ENCODE measurements at places on chromosomes 5 and 9.
A peak's percentile ranks its signal among the peaks of the same experiment; 100 is the strongest.

DNA sequence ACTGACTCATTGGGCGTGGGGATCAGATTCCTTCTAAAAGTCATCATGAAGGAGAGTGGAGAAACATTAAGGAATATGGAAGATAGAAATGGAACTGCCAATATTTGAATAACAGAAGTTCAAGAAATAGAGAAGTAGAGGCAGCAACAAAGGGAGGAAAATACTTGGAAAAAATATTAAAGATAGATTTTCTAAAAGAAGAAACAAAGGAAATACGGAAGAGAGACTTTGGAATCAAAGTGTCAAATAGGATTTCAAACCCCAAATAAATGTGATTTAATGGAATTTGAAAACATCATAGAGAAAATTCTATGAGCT lies 605.1 kb upstream of the KLF4 start:
- DNase-seq = no peak

GRCh38 chr5:72630081-72630480 lies 122.9 kb upstream of the ZNF366 start:
- no peak for DNase-seq

- peak; percentile 81 for DNase-seq
Measured at GRCh38 chr9:114621975-114622609, 11.0 kb downstream of the TMEM268 start.

DNA sequence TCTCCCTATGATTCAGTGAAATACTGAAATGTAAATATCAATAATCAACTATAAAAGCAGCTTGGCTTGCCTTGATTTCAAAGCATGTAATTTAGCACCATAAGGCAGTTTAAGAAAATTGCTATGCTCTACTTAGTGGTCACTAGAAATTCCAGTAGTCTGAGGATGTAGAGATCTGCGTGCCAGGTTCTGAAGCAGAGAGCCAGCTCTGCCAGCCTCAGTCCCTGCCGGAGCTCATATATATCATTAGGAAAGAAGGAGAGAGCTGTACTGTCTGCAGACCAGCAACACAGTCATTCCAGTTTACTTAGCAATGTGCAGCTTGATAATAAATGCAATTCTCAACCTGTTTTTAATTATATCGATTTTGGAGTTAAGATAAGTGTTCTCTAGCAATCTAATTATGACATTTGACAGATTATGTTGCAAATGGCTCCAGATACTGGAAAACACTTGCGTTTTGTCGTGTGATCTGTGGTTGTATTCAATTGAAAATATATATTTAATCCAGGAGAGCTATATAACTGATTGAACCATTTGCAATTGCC lies 540.5 kb downstream of the CTNND2 start:
- no peak for DNase-seq

- peak; percentile 30 for DNase-seq
Measured at GRCh38 chr5:2755681-2756171, 4.2 kb upstream of the IRX2 start.

- DNase-seq = no peak
Measured at GRCh38 chr5:112310746-112311145, 108.3 kb downstream of the EPB41L4A start.

GRCh38 chr5:112165897-112166737 lies 253.0 kb downstream of the EPB41L4A start:
- no peak for DNase-seq

DNA sequence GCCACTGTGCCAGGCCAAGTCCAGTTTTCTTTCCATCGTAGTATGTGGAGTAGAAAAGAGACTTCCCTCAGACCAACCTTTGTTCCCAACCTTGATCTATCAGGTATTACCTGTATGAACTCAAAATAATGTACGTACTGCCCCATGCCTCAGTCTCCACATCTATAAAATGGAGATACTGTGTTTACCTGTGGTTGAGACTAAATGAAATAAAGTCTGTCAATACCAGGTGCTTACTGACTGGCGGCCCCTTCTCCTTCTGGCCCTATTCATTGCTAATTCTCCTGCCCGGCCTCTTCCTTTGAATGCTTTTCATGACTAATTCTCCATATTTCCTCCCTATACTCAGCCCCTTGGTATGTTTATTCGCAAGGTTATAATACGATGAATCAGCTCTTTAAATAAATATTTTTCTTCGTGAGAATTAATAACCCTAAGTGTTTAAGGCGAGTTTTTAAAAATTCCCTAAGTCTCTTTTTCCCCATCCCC lies 89.6 kb upstream of the BASP1 start:
- DNase-seq = peak; percentile 80

All from AG10803 (cell line).